ENCODE measurements at places on chromosomes 1 and 21. TPM values are rescaled to one million over a fixed set of nuclear protein-coding genes. Genes with fewer than 3 reads are reported as not detected.

GRCh38 chr1:23774174-23774880 lies 3.9 kb upstream of the PITHD1 start:
- no peak for DNase-seq

DNA sequence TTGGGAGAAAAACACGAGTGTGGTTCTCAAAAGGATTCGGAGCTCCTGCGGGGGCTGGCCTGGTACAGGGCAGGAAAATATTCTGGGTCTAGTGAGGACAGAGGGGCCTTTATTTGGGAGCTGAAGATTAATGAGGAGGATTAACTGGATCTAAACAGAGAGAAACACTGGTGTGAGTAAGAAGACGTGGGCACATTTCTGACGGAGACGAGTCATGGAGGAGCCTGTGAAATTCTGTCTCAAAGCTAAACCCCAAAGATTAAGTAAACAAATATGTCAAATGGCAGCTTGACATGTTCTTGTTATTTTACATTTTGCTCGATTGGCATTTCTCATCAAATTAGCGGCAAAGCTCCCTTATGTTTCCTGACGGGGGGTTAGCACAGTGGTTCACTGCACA lies 12.8 kb downstream of the PROK1 start:
- no peak for DNase-seq

DNA sequence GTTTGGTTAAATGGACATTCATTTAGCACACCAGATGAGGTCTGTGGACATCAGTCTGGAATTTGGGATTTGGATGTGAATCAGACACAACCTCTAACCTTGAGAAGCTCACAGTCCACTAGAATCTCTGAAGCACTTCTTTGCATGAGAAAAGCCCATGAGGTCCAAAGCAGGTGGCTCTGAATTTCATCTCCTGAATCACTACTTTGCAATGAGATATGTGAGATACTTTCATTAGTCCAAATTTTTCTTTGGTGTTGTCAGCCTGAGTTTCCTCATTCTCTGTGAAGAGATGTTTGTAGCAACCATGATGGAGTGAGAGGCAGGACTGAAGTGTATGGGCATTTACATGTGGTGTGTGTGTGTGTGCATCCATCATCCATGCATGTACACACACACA lies 16.5 kb upstream of the LCE2D start:
- DNase-seq, result no peak

The UBL4B gene
- total RNA-seq, result not detected

- no peak for DNase-seq
Measured at GRCh38 chr1:55316947-55317662, 101.9 kb upstream of the USP24 start.

Data from esophagus muscularis mucosa (tissue), 4 donors.